ENCODE measurements at places on chromosomes 6 and 20.

GRCh38 chr20:57654998-57655808 is 35.0 kb upstream of the ZBP1 start:
- no peak for DNase-seq

DNA sequence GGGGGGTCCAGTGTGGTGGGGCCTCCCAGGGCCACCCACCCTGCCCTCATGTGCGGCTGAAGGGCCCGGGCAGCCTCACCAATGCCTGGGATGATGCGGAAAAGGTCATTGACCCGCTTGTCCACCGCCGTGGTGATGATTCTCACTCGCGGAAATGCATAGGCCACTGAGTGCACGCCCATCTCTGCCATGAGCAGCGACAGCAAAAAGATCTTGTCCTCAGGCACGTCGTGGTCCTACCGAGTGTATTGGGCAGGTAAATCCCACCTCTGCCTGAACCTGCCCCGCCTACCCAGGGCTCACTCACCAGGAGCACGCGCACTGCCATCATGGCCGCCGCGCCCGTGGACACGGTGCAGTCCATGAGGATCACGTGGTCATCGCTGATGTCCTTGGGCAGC is 16.1 kb downstream of the UCKL1 start:
- no peak for DNase-seq

GRCh38 chr20:22924046-22924737 is 110.9 kb upstream of the SSTR4 start:
- DNase-seq, result no peak

- DNase-seq, result no peak
These were observed 103.4 kb upstream of the SASH1 start for GRCh38 chr6:148239215-148239614.

GRCh38 chr6:132298344-132298949 is 102.8 kb downstream of the MOXD1 start:
- DNase-seq, result peak; percentile 4

DNA sequence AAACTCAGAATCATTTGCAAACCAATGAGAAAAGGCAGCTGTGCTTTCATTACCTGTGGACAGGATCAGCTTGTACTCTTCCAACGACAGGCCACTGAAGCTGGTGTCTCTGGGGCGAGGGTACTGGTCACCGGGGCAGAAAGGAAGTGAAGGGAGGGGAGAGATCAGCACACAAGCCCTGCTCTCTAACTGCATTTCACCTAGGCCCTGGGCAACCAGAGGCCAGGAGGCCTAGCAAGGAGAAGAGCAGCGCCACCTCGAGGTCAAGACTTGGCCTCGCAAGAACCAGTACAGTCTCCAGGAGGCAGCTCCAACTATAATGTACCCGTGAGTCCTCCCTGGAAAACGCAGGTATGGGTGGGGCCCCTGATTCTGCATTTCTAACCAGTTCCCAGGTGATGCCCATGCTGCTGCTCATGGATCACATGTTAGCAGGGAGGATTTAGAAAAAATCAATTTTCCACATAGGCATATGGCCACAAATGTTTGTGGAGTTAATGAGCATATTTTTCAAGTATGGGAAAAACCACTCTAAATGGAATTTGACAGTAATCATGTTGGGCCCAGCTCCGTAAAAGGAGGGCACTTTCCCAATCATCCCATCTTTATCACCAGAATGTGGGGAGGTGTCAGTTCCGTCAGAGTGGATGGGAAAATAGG is 11.0 kb downstream of the UQCC2 start:
- DNase-seq, result peak; percentile 57

GRCh38 chr6:147322299-147323162 is 118.3 kb downstream of the STXBP5 start:
- DNase-seq, result no peak

DNA sequence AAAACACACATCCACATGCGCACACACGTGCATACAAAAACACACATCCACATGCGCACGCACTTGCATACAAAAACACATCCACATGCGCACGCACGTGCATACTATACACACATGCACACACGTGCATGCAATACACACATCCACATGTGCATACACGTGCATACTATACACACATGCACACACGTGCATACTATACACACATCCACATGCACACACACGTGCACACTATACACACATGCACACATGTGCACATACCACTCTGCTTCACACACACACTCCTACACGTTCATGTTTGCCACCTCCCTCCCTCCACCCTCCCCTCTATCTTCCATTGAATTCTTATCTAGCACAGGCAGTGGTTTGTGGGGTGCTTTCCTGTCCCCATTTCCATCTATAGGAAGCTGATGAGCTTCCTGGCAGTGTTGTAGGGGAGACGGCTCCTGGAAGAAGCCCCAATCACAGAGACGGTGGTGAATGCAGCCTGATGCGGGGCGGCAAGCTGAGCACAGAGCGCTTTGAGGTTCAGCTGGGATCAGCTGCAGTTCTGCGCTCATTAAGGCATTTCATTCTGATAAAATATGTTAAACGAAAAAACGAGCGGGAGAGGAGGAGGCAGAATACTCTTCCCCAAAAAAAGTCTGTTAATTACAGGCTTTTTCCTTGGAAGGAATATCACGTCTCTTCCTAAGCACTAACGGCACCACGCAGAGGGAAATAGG is 287.7 kb downstream of the TAF4 start:
- no peak for DNase-seq

GRCh38 chr20:14881518-14881917 is 544.1 kb upstream of the FLRT3 start:
- no peak for DNase-seq

GRCh38 chr6:105600336-105601260 is 197.7 kb upstream of the PREP start:
- DNase-seq, result no peak

- DNase-seq, result no peak
These were observed 22.2 kb downstream of the NHLRC1 start for GRCh38 chr6:18100296-18100695.

GRCh38 chr20:17498641-17499040 is 32.5 kb downstream of the BFSP1 start:
- no peak for DNase-seq

DNA sequence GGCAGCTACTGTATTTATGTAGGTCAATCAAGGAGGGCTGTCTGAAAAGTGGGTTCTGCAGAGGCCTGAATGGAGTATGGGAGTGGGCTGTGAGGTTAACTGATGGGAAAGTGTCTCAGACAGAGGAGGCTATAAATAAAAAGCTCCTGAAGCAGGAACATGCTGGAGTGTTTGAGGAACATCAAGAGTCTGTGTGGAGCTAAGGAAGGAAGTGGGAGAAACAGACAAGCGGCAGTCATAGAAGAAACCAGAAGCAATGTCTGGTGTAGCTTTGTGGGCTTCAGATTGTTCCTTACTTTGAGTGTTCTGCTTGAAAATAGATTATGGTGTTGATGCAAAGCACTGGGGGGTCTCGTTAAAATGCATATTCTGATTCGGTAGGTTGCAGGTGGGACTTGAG is 101.5 kb upstream of the OGFRL1 start:
- no peak for DNase-seq

- no peak for DNase-seq
These were observed 119.7 kb downstream of the RTN4IP1 start for GRCh38 chr6:106509420-106510089.

GRCh38 chr6:110810896-110811586 is 4.2 kb downstream of the CDK19 start:
- no peak for DNase-seq

DNA sequence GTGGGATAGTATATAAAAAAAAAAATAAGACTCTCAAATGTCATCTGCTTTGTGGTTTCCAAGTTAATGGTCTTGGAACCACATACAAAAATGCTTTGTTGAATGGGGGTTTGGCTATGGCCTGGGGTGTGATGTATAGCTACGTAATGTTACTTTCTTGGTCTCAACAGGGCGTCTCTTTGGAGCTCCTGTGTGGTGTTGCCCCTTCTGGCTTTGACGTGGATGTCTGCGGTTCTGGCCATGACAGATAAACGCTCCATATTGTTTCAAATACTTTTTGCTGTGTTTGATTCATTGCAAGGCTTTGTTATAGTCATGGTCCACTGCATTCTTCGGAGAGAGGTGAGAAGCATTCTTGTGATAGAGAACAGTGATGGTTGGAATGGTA is 457.7 kb downstream of the LMBRD1 start:
- no peak for DNase-seq

DNA sequence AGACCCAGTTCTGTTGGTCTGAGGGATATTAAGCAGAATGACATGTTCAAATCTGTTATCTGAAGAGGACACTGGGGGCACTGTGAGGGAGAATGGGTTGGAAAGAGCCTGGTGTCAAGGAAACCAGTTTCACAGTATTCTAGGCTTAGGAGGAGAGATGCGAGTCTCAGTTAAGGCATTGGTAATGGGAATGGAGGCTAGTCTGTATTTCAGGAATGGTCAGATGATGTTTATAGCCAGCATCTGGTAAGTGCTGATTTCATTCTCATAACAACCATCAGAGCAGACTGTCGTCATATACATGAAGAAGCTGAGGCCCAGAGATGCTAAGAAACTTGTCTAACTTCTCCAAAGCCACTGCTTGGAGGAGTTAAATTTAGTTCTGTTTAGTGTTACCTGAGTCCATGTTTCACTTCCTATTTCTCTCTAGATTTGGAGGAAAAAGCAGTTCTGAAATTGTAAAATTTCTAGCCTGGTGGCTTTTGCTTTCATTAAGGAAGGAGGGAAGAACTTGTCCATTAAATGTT is 242.0 kb downstream of the ARID1B start:
- no peak for DNase-seq

DNA sequence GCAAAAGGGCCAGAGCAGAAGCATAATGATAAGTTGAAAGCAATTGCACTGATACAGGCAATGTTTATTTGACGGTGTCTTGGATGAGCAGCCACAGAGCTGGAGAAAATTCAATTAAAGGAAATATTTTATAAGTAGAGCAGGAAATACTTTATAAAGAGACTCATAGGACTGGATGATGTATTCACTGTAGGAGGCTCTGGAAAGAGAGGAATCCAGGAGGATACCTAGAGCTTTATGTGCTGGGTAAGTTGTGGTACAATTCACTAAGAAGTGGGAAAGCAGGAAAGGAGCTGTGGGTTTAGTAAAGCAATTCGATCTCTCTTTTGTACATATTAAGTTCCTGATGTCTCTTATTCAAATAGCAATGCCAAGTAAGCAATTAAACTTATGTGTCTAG is 86.3 kb downstream of the C6orf118 start:
- DNase-seq, result no peak

DNA sequence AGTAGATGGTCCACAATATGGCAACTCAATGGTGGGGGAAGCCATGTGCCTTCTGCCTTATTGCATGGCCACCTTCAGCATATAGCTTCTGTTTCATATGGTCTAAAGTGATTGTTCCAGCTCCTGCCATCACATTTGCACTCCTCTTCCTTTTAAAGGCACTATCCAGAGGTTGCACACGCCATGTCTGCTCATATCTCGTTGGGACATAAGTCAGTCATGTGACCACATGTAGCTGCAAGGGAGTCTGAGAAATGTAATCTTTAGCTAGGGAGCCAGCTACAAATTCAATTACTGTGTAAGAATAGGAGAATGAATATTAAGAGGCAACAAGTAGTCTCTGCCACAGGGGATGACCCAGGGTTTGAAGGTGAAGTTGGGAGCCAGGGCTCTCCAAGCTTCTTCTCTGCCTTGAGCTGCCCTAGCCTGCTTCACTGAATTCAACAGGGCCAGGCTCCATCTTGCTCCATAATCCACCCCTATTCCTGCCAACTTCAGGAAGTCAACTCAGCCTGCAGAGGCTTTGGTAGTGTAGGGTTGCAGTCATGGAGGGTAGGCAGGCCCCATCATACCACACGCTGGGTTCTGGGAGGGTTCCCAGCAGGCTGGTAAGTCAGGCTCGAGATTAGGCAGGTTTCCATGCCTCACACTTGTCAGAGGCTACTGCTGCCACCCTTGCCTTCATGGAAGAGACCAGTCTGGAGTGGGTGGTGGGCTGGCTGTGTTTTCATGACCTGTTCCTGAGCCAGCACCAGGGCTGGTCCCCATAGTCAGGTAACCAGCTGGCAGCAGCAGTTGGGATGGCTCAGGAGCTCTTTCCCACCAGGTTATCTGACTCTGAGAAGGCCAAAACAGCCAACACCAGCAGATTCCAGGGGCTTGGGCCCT is 56.7 kb upstream of the SAYSD1 start:
- DNase-seq, result no peak

GRCh38 chr6:23446469-23446967 is 679.5 kb upstream of the NRSN1 start:
- no peak for DNase-seq

DNA sequence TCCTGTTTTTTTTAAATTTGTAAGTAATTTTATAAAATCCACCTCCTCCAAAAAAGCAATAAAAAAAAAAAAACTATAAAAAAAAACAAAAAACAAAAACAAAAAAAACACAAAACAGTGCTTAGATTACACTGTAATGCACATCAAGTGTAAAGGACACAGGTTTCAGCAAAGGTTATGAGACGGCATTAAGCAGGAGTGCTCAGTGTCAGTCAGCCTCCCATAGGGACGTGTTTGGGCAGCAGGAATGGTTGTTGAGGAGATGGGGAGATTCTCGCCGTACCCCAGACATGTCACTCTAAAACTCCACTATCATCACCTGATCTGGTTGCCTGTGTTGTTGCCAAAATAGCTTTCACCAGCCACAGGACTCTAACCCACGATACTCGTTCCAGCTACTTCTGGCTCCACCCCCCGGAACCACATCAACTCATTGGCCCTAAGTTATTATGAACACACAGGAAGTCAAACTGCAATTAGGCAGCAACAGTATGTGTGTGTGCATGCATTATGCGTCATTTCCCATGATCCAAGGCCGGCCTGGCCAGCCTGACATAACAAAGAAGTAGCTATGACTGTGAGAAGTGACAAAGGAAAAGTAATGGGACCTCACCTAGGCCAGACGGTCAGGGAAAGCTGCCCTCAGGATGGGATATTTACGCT is 28.7 kb downstream of the ECT2L start:
- peak; percentile 40 for DNase-seq

- no peak for DNase-seq
These were observed 149.0 kb upstream of the FUT9 start for GRCh38 chr6:95866732-95867131.

- DNase-seq, result no peak
These were observed 47.7 kb upstream of the TMEM244 start for GRCh38 chr6:129908858-129909257.

DNA sequence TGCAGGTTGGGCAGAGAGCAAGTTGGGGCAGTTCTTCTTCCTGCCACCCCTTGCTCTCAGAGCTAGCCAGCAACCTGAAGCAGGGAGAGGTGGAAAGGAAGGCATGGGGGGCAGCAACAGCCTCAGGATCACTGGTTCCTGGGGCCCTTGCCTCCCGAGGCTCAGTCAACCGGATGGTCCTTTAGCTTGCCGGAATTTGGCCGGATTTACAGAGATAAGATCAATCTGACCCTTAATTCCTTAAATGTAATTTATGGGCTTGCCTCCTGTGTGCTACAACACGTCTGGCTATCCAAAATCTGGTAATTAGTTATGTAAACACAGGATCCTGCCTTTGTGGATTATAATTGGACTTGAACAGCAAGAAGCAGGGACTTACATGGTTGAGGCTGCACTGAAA is 19.5 kb upstream of the TCP11 start:
- no peak for DNase-seq

GRCh38 chr6:8065519-8065911 is 1.3 kb upstream of the BLOC1S5 start:
- no peak for DNase-seq

GRCh38 chr20:8862092-8862491 is 206.8 kb upstream of the PLCB4 start:
- DNase-seq, result no peak
